ENCODE measurements at places on chromosomes 7 and 10. TPM values are rescaled to one million over a fixed set of nuclear protein-coding genes. Genes with fewer than 3 reads are reported as not detected.

Gene TEX47
- not detected for total RNA-seq

Gene GPR26
- total RNA-seq, result not detected

Gene PTF1A
- total RNA-seq, result not detected

Gene PPP1R3C
- total RNA-seq, result 135 TPM

Gene CRHR2
- 0.24 TPM for total RNA-seq

Gene MRLN
- total RNA-seq, result not detected

Gene UNC5B
- 12.2 TPM for total RNA-seq

Gene CRYGN
- total RNA-seq, result 0.43 TPM

Gene CTNNA3
- total RNA-seq, result 129 TPM

Gene GRM3
- total RNA-seq, result not detected

Gene DMBT1
- not detected for total RNA-seq

All from Right ventricle myocardium superior (tissue), 1 donor.